Occipital lobe (tissue), 3 donors: ENCODE measurements at places on chromosomes 1 and 21. TPM values are rescaled to one million over a fixed set of nuclear protein-coding genes. Genes with fewer than 3 reads are reported as not detected.

BLACAT1 gene
- total RNA-seq, result 0.94 TPM

TRIM17 gene
- 0.78 TPM for total RNA-seq

CYYR1 gene
- 2.3 TPM for total RNA-seq

FCMR gene
- total RNA-seq, result 0.47 TPM

KCNJ15 gene
- under 0.01 TPM for total RNA-seq

CYP4A11 gene
- not detected for total RNA-seq

OR2L5 gene
- total RNA-seq, result 0.62 TPM

HSD3B2 gene
- not detected for total RNA-seq

TENT5C gene
- 4.7 TPM for total RNA-seq

TACSTD2 gene
- 0.16 TPM for total RNA-seq

UTS2 gene
- not detected for total RNA-seq

PEAR1 gene
- 0.31 TPM for total RNA-seq

F5 gene
- under 0.01 TPM for total RNA-seq

SSBP3 gene
- total RNA-seq, result 46.8 TPM

OR2W3 gene
- total RNA-seq, result 1.6 TPM

TTC22 gene
- total RNA-seq, result 0.16 TPM

CACNA1S gene
- total RNA-seq, result under 0.01 TPM
